ENCODE measurements at places on chromosomes 2 and 18.

GRCh38 chr2:1750933-1751766 is 6.8 kb upstream of the PXDN start:
- peak; percentile 27 for DNase-seq

DNA sequence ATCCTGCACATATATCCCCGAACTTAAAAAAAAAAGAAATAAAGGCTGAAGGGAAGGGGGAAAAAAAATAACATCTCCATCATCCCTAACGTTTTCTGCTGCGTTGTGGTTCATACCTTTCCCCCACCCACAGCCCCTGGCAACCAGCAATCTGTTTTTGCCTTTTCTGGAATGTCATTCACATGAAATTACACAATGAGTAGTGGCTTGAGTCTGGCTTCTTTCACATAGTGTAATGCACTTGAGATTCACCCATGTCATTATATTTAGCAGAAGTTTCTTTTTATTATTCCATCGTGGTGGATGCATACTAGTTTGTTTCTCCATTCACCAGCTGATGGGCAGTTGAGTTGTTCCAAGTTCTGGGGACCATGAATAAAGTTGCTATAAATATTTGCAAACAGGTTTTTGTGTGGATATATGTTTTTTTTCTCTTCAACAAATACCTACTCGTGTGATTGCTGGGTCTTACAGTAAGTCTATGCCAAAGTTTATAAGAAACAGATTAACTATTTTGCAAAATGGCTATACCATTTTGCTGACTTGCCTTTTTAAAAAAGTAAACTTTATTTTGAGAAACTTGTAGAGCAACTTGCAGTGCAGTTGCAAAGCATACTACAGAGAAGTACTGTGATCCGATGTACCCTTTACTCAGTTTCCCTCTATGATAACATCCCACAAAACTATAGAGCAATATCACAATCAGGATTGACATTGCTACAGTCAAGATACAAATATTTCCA is 322.5 kb downstream of the LPIN1 start:
- DNase-seq, result no peak

DNA sequence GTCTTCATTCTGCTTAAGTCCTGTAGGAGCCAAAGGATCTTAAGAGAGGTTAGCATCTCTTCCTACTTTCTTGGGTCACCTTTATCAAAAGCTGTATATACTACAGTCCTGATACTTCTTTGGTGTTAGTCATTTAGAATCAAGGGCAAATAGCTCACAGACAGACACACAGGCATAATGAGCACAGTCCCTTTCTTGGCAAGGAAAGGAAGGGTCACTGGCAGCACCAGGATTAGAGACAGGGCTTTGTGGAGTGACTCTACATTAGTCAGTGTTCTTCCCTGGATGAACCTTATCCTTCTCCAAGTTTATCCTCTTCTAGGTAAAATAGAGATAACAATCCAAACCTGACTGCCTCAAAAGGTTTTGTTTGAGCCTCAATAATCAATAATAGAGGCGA is 40.0 kb upstream of the NCKAP5 start:
- DNase-seq, result no peak

- no peak for DNase-seq
Measured at GRCh38 chr2:1632510-1632909, 111.8 kb downstream of the PXDN start.
